ENCODE measurements at places on chromosomes 4 and X.

DNA sequence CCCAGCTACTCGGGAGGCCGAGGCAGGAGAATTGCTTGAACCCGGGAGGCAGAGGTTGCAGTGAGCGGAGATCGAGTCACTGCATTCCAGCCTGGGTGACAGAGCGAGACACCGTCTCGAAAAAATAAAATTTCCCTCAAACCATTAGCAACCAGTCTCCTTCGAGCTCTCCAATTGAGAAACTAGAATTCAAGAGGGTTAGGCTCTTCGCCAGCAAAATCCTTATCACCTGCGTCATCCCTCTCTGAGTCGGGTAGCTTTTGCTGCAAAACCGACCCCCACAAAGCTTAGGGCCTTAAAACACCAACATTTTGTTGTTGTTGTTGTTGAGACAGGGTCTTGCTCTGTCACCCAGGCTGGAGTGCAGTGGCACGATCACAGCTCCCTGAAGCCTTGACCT, 75.1 kb upstream of the DDX3X start:
- no peak for DNase-seq

DNA sequence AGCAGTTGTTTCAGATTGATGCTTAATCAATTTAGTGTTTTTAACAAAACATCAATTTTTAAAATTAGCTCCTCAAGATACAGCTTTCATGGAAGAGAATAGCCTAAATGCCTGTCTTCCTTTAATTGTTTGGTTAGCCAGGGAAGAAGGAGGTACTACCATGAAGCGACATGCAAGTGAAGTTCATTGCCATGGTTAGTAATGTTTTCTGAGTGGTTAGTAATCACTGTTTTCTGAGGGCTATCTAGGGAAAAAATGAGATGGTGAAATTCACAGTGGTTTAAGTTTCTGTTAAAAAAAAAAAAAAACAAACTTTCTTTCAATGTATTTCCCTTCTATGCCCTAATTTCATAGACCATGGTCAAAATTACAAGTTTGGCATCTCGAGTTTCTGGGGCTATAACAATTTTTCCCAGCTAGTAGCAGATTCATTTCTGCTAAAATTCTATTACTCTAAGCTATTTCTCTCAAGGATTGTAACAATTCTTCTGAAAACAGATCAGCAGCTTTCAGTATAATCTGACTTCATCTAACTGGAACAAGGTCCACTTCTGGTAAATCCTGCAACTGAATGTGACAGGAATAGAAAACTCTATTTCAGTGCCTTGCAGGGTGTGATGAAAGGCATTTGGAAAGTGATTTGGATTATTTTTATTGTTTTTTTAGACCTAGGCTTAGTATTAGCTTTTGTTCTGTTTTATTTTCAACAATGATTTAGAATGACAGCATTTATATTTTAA, 157.0 kb downstream of the PCDH18 start:
- DNase-seq, result no peak

DNA sequence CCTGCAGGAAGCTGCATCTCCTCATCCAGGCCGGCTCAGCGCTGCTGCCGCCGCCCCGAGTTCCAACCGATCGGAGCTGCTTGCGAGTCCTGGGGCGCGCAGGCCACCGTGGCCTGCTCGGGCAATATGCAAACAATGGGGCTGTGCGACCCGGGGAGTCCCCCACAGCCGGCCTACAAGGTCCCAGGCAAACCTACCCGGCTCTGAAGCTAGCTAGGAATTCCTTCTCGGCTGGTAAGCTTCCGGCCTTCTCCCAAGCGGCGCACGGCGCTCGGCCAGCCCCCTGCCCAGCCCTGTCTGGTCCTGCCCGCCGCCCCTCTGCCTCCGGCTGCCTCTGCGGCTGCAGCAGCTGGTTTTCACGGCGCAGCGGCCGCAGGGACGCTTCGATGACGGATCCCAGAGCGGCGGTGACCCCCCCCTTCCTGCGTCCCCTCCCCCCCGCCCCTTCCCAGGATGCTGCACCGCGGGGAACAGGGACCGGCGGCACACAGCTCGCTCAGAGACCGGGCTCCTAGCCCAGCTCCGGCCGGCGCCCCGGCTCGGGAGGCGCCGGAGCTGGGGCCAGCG, 59.4 kb downstream of the TSC22D3 start:
- no peak for DNase-seq

- no peak for DNase-seq
These were observed at the start of gene PPP1R3F for GRCh38 chrX:49269767-49270248. Gene PPP1R3F (plus strand): TSS chrX:49269793. CDS start chrX:49269870, 77 bp downstream.
